ENCODE measurements at places on chromosomes 13 and 19.

- DNase-seq: no peak
These were observed 12.4 kb downstream of the CHAF1A start for GRCh38 chr19:4414800-4415321.

DNA sequence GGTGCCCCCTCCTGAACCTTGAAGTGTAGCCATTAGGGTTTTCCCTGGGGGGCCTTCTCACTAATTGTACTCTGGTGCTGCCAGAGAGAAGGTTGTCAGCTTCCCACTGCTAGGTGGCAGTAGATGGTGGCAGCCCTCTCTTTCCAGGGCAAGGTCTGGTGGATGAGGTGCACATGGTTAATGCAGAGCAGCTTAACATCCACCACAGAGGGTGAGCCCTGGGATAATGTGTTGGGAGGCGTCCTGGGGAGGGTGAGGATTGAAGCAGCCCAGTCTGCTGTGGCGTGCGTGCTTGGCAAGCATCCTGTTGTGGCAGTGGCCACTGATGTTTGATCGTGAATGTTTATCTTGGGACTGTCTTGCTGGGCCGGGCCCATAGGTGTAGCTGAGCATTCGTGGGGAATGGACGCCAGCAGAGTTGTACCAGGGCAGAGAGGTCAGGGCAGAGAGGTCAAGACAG lies 5.8 kb downstream of the EGLN2 start:
- no peak for DNase-seq

- no peak for DNase-seq
These were observed 22.1 kb downstream of the ACTN4 start for GRCh38 chr19:38669552-38669951.

- DNase-seq: no peak
These were observed 43.3 kb downstream of the VWA8 start for GRCh38 chr13:41917641-41918040.

Measured in stimulated activated CD4-positive, alpha-beta T cell treated with anti-CD3 and anti-CD28 coated beads, Interleukin-2, amount 100 ng/mL, for 48 hours (primary cell).